ENCODE measurements at places on chromosomes 4 and X. TPM values are rescaled to one million over a fixed set of nuclear protein-coding genes. Genes with fewer than 3 reads are reported as not detected.

The PJA1 gene
- total RNA-seq = 69.4 TPM

The SSX4 gene
- not detected for total RNA-seq

- no peak for DNase-seq
These were observed 72.6 kb downstream of the DMD start for GRCh38 chrX:33138677-33139249.

DNA sequence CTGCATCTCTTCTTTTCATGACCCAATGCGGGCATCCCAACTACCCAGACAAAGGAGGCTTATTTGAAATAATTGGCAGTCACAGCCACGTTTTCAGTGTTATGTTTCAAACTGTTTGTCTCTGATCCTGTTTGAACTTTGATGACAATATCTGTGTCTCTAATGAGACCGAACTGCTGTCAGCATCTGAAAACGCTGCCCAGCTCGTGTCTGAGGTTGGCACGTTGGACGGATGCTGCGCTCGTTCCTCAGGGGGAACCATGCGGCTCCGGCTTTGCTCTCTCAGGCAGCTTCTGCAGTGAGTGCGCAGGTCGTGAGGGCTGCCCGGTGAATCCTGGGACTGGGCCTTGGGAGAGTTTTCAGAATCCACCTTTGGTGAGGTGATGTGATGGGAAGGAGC lies 58.4 kb upstream of the SORBS2 start:
- no peak for DNase-seq

DNA sequence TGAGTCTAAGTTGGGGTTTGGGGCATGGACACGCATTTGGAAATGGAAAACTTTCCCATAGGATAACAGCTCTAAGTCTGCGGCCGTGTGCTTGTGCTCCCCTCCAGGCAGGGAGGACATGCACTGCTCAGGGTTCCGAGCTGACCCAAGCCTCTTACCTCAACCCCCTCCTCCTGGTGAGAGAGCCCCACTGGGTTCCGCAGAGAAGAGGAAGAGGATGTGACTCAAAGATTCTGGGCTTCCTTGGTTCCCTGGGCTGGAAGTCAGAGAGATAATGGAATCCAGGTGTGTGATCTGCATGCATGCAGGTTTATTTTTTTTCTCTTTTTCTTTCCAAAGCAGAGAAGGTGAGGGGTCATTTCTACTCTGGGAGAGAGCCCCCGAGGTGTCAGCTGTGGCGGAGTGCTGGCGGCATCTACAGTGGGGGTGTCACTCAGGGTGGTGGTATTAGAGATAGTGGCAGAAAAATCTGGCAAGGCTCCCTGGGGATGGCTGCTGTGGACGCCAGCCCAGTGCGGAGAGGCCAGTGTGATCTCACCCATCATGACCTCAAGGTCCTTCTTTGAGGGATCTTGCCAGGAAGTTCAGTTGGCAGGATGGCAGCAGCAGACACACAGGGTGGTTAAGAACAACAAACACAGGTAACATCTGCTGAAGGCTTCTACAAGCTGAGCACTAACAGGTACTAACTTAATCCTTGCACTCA lies 168.7 kb upstream of the HAND2 start:
- DNase-seq = no peak

- DNase-seq = no peak
These were observed 48.7 kb downstream of the FGFRL1 start for GRCh38 chr4:1060121-1060520.

GRCh38 chr4:4327652-4328121 lies 37.6 kb downstream of the ZBTB49 start:
- DNase-seq = no peak

- DNase-seq = no peak
These were observed 165.3 kb upstream of the PPP1R2C start for GRCh38 chrX:42943051-42943974.

GRCh38 chr4:183657564-183657963 lies 1.4 kb downstream of the RWDD4 start:
- no peak for DNase-seq

- DNase-seq = no peak
These were observed 78.3 kb downstream of the CLDN22 start for GRCh38 chr4:183241721-183242151.
